ENCODE measurements at places on chromosomes 16 and 17. TPM values are rescaled to one million over a fixed set of nuclear protein-coding genes. Genes with fewer than 3 reads are reported as not detected.
A peak's percentile ranks its signal among the peaks of the same experiment; 100 is the strongest.

Gene CA7
- total RNA-seq: not detected

Gene CCDC57
- 69.1 TPM for total RNA-seq

Gene CNGB1
- total RNA-seq: not detected

Gene NHLRC4
- total RNA-seq: 0.67 TPM

Gene CHST6
- total RNA-seq: 1.9 TPM

Gene RAMP2
- 0.43 TPM for total RNA-seq

Gene WBP2
- 56.4 TPM for total RNA-seq

Gene SCNN1G
- total RNA-seq: not detected

GRCh38 chr17:48139944-48140343, 32.4 kb downstream of the SNX11 start:
- no peak overlapping the region for H3K27ac ChIP-seq
- H3K36me3 ChIP-seq: no peaks in the 10 kb centered on the region
- no peaks in the 10 kb centered on the region for H3K27me3 ChIP-seq
- no peak for DNase-seq
- peaks cover 17% of the 10 kb centered on the region for H3K4me1 ChIP-seq

- H3K36me3 ChIP-seq: no peaks in the 10 kb centered on the region
- no peak overlapping the region for H3K27ac ChIP-seq
- H3K4me1 ChIP-seq: peaks cover 19% of the 10 kb centered on the region
- no peak for DNase-seq
- H3K4me3 ChIP-seq: no peak overlapping the region
- no peaks in the 10 kb centered on the region for H3K27me3 ChIP-seq
Measured at GRCh38 chr16:57297856-57298255, 13.4 kb upstream of the PLLP start.

DNA sequence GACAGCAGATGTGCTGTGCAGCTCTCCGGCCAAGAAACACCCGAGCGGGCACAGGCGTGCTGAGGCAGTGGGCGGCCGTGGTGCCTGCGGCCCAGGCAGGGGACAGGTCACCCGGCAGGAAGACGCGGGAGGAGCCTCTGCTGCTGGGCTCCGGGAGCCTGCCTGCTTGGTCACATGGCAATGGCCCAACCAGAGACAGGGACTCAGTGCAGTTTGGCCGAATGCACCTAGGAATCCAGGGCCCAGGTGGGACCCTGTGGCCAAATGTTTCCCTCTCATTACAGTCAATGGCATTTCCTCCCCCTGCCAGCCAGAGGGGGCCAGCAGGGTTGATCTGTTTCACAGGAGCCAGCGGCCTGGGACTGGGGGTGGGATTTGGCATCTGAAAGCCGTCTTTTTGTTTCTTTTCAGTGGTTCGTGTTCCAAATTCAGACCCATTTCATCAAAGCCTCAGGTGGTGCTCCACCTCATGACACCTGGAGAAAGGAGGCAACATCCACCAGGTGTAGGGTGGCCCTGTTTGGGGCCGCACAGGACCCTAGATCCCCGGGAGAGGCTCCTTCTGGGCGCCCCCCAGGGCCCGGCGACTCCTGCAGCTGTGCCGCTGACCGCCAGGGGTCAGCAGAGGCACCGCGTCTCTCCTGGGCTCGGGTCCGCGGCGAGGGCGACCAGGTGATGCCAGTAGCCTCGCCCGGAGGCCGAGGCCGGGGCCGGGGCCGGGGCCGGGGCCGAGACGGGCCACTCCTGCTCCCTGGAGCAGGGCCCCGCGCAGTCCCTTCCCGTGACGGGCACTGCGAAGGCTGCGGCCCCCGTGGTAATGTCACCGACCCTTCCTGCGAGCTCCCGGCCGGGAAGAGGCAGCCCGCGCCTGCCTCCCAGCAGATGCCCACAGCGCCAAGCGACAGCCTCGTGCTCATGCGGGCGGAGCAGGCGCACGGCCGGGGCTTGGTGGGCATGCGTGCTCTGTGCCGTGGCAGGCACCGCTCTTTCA, 118.5 kb downstream of the C16orf78 start:
- H3K27me3 ChIP-seq: no peaks in the 10 kb centered on the region
- no peak overlapping the region for H3K4me3 ChIP-seq
- DNase-seq: no peak

- peaks cover 2% of the 10 kb centered on the region for H3K36me3 ChIP-seq
- no peaks in the 10 kb centered on the region for H3K27me3 ChIP-seq
- DNase-seq: no peak
- H3K4me3 ChIP-seq: no peak overlapping the region
Measured at GRCh38 chr16:85602402-85603202, 10.5 kb upstream of the GSE1 start.

DNA sequence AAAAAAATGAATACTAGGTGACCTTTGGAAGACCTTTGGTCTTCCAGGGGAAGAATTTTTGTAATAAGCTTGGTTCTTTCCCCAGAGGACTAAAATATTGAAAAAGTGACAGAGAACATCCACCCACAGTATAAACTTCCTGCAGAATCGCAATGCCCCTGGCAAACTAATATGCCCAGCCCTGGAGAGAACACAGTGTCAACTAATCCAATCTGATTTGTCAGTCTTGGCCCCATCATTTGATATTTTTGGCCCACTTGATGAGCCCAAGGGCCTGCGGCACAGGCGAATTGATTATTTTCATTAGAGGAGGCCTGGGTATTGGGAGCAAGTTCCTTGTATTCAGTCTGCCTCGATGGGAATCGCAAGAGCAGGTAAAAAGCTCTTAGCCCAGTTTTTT, 98.4 kb downstream of the MAP2K6 start:
- H3K36me3 ChIP-seq: peaks cover 13% of the 10 kb centered on the region
- no peaks in the 10 kb centered on the region for H3K27me3 ChIP-seq
- H3K27ac ChIP-seq: no peak overlapping the region
- H3K4me1 ChIP-seq: peaks cover 17% of the 10 kb centered on the region

GRCh38 chr17:57938061-57938502, 17.1 kb downstream of the CUEDC1 start:
- H3K36me3 ChIP-seq: no peaks in the 10 kb centered on the region
- no peak overlapping the region for H3K27ac ChIP-seq
- H3K4me1 ChIP-seq: peaks cover 43% of the 10 kb centered on the region
- DNase-seq: no peak

DNA sequence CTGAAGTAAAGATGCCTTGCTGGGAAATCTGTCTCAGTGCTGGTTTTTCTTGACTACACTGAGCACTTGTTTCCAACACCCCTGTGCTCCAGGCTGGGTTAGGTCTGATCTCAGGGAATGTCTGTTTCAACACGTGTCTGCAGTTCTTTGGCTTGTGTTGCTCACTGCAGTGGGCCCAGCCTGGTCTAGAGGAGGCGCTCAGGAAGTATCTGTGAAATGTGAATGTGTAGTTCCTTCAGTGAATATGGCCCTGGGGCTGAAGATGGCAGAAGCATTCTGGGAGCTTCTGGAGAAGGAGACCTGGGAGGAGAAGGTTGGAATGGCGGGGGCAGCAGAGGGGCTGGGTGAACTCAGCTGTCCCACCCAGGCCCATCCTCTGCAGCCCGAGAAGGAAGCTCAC, 8.1 kb upstream of the YPEL3 start:
- H3K27me3 ChIP-seq: no peaks in the 10 kb centered on the region
- no peaks in the 10 kb centered on the region for H3K4me1 ChIP-seq
- no peaks in the 10 kb centered on the region for H3K36me3 ChIP-seq
- H3K27ac ChIP-seq: no peak overlapping the region

GRCh38 chr17:1324201-1324771, 44.8 kb downstream of the TRARG1 start:
- DNase-seq: no peak
- no peak overlapping the region for H3K27ac ChIP-seq
- H3K36me3 ChIP-seq: no peaks in the 10 kb centered on the region
- no peaks in the 10 kb centered on the region for H3K27me3 ChIP-seq
- H3K4me3 ChIP-seq: no peak overlapping the region

GRCh38 chr17:82380860-82381702, 9.5 kb downstream of the UTS2R start:
- no peaks in the 10 kb centered on the region for H3K27me3 ChIP-seq
- no peak for DNase-seq
- no peak overlapping the region for H3K27ac ChIP-seq
- H3K36me3 ChIP-seq: no peaks in the 10 kb centered on the region
- H3K4me3 ChIP-seq: no peak overlapping the region

DNA sequence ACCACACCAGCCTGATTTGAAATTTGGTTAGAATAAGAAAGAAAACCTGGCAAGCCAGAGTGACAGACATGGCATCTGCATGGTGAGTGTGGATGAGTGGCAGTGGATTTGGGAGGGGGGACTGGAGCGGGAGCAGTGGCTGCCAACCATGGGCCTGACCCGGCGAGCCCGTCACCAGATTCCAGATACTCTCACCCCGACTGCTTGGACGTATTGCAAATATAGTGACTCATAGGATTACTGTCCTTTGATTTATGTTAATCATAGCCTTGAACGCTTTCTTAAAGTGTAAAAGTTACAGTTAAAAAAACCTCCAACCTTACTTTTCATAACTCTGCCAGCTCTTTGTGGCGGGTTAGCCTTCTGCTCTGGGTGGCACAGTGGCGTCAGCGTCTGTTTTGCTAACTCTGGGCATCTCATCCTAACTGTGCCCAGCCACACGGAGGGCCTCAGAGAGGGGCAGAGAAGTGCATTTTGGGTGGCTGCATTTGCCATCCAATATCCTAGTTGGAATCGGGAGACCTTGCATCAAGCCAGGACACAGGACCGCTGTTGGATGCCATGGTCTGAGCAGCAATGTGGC, 26.8 kb upstream of the FOXK2 start:
- no peaks in the 10 kb centered on the region for H3K27me3 ChIP-seq
- H3K4me3 ChIP-seq: no peak overlapping the region
- H3K27ac ChIP-seq: no peak overlapping the region
- H3K36me3 ChIP-seq: peaks cover 4% of the 10 kb centered on the region

DNA sequence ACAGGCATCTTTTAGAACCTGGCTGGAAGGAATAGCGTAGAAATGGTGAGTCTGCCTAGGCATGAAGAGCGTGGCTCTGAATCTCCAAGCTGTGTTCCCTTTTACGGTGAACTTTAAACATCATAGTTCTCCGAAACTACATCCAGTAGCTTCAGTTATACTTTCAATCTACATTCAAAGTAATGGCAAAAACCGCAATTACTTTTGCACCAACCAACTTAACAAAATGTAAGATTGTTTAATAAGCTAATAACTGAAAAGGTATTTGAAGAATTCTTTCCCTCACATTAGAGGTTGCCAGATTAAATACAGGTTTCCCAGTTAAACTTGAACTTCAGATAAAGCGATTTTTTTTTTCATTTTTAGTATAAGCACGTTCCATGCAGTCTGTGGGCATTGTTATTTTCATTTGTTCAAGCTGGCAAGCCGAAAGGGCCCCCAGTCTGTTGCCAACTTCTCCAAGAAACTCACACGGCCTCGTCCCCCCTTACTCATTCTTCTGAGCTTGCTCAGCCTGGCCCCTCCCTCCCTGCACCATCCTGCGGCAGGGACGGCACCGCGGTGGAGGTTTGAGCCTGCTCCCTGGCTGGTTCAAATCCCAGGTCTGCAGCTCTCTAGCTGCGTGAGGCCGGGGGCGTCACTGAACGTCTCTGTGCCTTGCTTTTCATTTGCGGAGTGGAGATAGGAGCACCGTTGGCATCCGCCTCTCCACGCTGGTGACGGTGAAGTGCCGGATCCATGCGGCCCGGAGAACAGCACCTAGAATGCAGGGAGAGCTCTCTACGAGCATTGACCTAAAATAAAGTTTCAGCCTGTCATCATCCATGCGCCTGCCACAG, 3.5 kb upstream of the MTHFSD start:
- no peak for DNase-seq
- no peaks in the 10 kb centered on the region for H3K36me3 ChIP-seq
- H3K27me3 ChIP-seq: no peaks in the 10 kb centered on the region

GRCh38 chr17:75460295-75460694, 3.9 kb downstream of the TMEM94 start:
- no peak overlapping the region for H3K4me3 ChIP-seq
- no peak for DNase-seq
- no peaks in the 10 kb centered on the region for H3K27me3 ChIP-seq
- no peaks in the 10 kb centered on the region for H3K36me3 ChIP-seq
- peak overlapping the region; percentile 69 for H3K27ac ChIP-seq
- H3K4me1 ChIP-seq: peaks cover 27% of the 10 kb centered on the region

DNA sequence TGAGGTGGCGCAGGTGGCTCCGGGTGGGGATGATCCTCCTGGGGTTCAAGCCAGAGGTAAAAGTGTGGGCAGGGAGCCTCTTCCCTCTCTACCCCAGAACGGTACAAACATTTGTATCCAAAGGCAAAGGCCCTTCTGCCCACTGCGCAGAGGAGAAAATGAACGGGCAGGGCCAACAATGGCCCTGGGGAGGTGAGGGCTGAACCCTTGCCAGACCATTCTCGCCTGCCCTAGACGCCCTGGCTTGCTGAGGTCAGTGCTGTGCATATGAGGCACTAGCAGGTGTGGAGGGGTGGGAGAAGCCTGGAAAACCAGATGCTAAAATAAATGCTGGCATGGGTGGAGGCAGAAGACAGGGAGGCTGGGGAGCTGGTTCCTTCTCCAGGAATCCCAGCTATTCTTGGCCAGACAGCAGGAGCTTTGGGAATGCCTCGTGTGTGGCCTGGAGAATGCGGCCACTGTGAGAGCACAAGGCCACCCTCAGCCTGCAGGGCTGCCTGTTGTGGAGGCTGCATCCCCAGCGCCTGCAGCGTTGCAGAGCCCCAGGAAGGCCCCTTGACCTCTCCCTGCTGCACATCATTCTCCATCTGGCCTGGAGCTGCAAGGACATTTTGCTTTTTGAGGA, 4.5 kb downstream of the C17orf50 start:
- no peak for DNase-seq
- H3K27me3 ChIP-seq: peaks cover 6% of the 10 kb centered on the region
- no peaks in the 10 kb centered on the region for H3K36me3 ChIP-seq

DNA sequence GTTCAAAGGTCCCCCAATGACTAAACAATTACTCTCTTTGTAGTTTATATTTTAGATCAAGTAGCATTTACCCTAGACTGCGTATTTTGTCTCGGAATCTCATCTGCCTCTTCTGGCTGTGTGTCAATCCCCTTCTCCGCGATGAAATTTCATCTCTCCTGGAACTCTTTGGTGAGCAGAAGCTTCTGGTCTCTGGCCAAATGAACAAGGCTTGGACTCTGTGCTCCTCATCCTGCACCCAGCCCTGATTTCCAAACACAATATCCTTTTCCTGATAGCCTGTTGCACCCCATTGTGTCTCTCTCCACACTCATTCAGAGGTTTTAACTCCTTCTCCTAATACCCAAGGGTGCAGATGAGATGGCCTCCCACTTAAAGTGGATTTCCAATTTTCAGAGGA, 609.4 kb upstream of the CDH5 start:
- H3K27ac ChIP-seq: no peak overlapping the region
- H3K36me3 ChIP-seq: no peaks in the 10 kb centered on the region
- H3K4me3 ChIP-seq: no peak overlapping the region

- no peaks in the 10 kb centered on the region for H3K27me3 ChIP-seq
- no peaks in the 10 kb centered on the region for H3K36me3 ChIP-seq
- H3K4me3 ChIP-seq: peak overlapping the region; percentile 87
Measured at GRCh38 chr16:4733211-4733742, 794 bp downstream of the ANKS3 start.

Measured in GM12878 (cell line).